Activated CD4-positive, alpha-beta memory T cell treated with anti-CD3 and anti-CD28 coated beads for 36 hours (primary cell): ENCODE measurements at places on chromosomes 5 and 9. TPM values are rescaled to one million over a fixed set of nuclear protein-coding genes. Genes with fewer than 3 reads are reported as not detected.

- no peak overlapping the region for H3K4me3 ChIP-seq
- H3K4me1 ChIP-seq: peaks cover 27% of the 10 kb centered on the region
- peaks cover 30% of the 10 kb centered on the region for H3K36me3 ChIP-seq
Measured at GRCh38 chr9:6467006-6467625, 54.1 kb downstream of the UHRF2 start.

DNA sequence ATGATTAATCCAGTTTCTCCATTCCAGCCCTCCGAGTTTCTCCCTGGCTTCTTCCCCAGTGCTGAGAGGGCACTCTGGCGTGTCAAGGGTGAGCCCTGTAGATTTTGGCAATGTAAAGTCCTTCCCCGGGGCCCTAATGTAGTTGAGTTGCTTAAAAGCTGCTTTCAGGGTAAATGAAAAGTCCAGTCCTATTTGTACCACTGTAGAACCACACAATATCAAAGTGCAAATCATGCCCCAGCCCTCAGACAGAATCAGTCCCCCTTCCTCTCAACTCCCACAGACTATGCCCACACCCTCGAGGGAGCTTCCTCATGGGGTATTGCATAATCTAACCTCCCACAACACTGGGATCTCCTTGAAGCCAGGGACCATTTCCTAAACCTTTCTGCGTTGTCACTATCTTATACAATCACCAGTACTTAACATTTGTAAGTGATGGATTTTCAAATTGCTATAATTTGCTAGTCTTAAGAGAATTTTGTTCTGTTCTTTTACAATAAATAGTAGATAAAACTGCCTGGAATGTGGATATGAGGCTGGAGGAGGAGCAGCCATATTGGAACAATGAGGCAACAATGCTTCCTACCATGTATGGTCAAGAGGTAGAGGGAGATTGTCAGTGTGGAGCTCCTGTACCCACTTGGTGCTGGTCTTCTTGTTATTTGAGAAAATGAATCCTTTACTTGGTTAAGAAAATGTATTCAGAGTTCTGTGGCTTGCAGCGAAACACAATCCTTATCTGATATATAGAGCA is 34.4 kb downstream of the ZNF366 start:
- no peak for DNase-seq
- H3K36me3 ChIP-seq: no peaks in the 10 kb centered on the region
- H3K4me1 ChIP-seq: no peaks in the 10 kb centered on the region
- H3K4me3 ChIP-seq: no peak overlapping the region
- no peak overlapping the region for H3K27ac ChIP-seq
- peaks cover 25% of the 10 kb centered on the region for H3K27me3 ChIP-seq

GRCh38 chr9:120522032-120522431 is 57.9 kb downstream of the CDK5RAP2 start:
- H3K4me1 ChIP-seq: no peaks in the 10 kb centered on the region
- H3K27me3 ChIP-seq: no peaks in the 10 kb centered on the region
- no peak for DNase-seq
- peaks cover 63% of the 10 kb centered on the region for H3K36me3 ChIP-seq
- H3K27ac ChIP-seq: no peak overlapping the region

- H3K4me3 ChIP-seq: no peak overlapping the region
- no peaks in the 10 kb centered on the region for H3K4me1 ChIP-seq
- H3K27ac ChIP-seq: no peak overlapping the region
- no peak for DNase-seq
- peaks cover 6% of the 10 kb centered on the region for H3K27me3 ChIP-seq
- peaks cover 3% of the 10 kb centered on the region for H3K36me3 ChIP-seq
Measured at GRCh38 chr9:134436911-134437310, 110.7 kb downstream of the RXRA start.

- no peaks in the 10 kb centered on the region for H3K36me3 ChIP-seq
- no peaks in the 10 kb centered on the region for H3K4me1 ChIP-seq
- H3K27me3 ChIP-seq: peaks cover 40% of the 10 kb centered on the region
Measured at GRCh38 chr5:139795074-139796001, at the start of gene PSD2. Gene PSD2, plus strand, starts transcription at chr5:139795808. Its CDS starts 13,633 bp downstream, at chr5:139809441.

DNA sequence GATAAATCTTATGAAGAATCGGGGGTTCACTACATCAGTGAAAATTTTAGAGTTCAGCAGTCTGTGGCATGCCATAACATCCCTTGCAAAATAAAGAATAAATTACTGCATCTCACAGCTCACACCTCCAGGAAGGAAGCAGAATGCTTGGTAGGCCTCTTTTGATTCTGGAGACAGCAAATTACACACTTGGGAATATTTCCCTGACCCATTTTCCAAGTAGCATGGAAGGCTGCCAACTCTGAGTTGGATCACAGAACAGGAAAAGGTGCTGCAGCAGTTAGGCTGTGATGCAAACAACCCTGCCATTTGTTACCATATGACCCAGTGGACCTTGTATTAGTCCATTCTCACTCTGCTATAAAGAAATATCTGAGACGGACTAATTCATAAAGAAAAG is 293.5 kb downstream of the ASTN2 start:
- no peaks in the 10 kb centered on the region for H3K4me1 ChIP-seq
- no peak overlapping the region for H3K4me3 ChIP-seq
- DNase-seq: no peak
- no peak overlapping the region for H3K27ac ChIP-seq

UNC13B gene
- 4.6 TPM for total RNA-seq

ZNF622 gene
- total RNA-seq: 35.9 TPM

GRCh38 chr5:113321276-113321675 is 113.5 kb downstream of the TSSK1B start:
- no peaks in the 10 kb centered on the region for H3K36me3 ChIP-seq
- H3K27me3 ChIP-seq: no peaks in the 10 kb centered on the region
- no peaks in the 10 kb centered on the region for H3K4me1 ChIP-seq
- H3K4me3 ChIP-seq: no peak overlapping the region
- no peak overlapping the region for H3K27ac ChIP-seq

- no peak overlapping the region for H3K4me3 ChIP-seq
- H3K27ac ChIP-seq: no peak overlapping the region
- no peaks in the 10 kb centered on the region for H3K36me3 ChIP-seq
- H3K4me1 ChIP-seq: peaks cover 43% of the 10 kb centered on the region
Measured at GRCh38 chr5:158852622-158853021, 247.1 kb downstream of the EBF1 start.

HRH2 gene
- 11.6 TPM for total RNA-seq

CARTPT gene
- total RNA-seq: not detected

SHOC1 gene
- total RNA-seq: not detected

- DNase-seq: no peak
- no peaks in the 10 kb centered on the region for H3K4me1 ChIP-seq
- H3K27me3 ChIP-seq: no peaks in the 10 kb centered on the region
- H3K4me3 ChIP-seq: no peak overlapping the region
Measured at GRCh38 chr5:79301046-79301712, 65.2 kb downstream of the JMY start.

DNA sequence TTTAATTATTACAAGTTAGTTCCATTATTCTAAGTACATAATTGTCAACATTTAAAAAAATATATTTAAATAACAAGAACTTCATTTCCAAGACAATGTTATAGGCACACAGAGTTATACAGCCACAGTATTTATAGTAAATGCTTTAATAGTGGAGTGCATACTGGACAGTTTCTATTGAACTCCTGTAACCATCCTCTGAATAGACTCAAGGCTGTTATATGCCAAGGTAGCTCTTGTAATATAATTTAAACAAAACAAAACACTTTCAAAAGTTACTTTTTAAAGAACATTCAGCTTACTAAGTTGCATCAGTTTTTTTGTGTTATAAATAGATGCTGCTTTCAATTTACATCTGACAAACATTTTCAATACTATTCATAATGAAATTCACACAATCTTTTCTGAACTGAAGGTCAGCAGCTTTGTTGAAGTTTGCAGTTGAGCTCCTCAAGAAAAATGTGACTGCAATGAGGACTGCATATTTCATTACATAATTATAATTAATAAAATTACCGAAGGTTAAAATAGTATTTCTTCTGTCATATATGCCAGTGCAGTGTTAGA is 549.9 kb upstream of the CYLC2 start:
- H3K4me3 ChIP-seq: no peak overlapping the region
- no peaks in the 10 kb centered on the region for H3K4me1 ChIP-seq
- DNase-seq: no peak
- H3K36me3 ChIP-seq: no peaks in the 10 kb centered on the region

CFAP90 gene
- total RNA-seq: not detected

- peaks cover 6% of the 10 kb centered on the region for H3K4me1 ChIP-seq
- peak overlapping the region; percentile 79 for H3K4me3 ChIP-seq
- DNase-seq: no peak
- H3K36me3 ChIP-seq: peaks cover 6% of the 10 kb centered on the region
Measured at GRCh38 chr5:115168829-115169486, 750 bp downstream of the TRIM36 start.

- H3K4me1 ChIP-seq: no peaks in the 10 kb centered on the region
- DNase-seq: no peak
- no peaks in the 10 kb centered on the region for H3K27me3 ChIP-seq
- no peak overlapping the region for H3K4me3 ChIP-seq
Measured at GRCh38 chr9:81096625-81097024, 592.7 kb downstream of the TLE1 start.

DNA sequence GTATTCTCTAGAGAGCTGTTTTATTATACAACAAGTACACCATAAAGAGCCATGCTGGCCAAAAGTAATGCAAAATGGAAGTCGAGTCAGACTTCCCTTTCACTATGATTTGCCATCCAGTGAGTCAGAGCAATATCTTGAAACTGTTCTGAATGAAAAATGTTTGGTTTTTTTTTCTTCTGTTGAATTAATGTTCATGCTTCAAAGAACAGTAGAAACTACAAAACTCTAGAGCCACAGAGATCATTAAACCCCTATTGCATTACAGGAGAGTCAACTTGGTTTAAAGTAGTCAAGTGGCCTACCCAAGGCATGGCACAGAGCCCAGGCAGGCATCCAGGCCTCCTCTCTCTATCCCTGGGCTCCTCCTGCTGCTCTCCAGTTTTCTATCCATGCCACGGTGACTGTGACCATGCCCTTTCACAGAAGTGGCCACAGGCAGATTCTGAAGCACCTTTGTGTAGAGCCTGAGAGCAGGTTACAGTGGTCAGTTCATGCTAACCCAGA is 358.9 kb downstream of the DEPDC1B start:
- DNase-seq: no peak
- no peak overlapping the region for H3K27ac ChIP-seq
- no peak overlapping the region for H3K4me3 ChIP-seq
- H3K27me3 ChIP-seq: no peaks in the 10 kb centered on the region
- H3K4me1 ChIP-seq: no peaks in the 10 kb centered on the region
- H3K36me3 ChIP-seq: no peaks in the 10 kb centered on the region

DNA sequence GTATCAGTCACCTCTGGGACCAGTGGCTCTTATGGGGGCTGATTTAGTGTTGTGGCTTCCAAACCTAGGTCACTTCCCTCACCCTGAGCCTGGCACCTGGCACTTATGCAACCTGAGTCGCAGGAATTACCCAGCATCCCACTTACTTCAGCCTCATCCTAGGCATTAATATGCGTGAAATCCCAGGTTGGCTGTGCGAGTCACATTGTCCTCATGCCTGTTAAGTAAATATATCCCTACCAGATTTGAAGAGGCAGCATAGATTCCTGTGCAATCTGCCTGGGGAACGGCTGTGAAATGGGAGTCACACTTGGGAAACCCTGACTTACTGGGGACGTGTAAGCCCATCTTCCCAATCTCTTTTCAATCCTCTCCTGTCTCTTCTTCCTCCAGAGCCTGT is 42.7 kb upstream of the AKNA start:
- H3K4me1 ChIP-seq: peaks cover 3% of the 10 kb centered on the region
- H3K4me3 ChIP-seq: no peak overlapping the region
- H3K36me3 ChIP-seq: no peaks in the 10 kb centered on the region
- no peaks in the 10 kb centered on the region for H3K27me3 ChIP-seq
- H3K27ac ChIP-seq: no peak overlapping the region

QSOX2 gene
- 19.4 TPM for total RNA-seq

DNA sequence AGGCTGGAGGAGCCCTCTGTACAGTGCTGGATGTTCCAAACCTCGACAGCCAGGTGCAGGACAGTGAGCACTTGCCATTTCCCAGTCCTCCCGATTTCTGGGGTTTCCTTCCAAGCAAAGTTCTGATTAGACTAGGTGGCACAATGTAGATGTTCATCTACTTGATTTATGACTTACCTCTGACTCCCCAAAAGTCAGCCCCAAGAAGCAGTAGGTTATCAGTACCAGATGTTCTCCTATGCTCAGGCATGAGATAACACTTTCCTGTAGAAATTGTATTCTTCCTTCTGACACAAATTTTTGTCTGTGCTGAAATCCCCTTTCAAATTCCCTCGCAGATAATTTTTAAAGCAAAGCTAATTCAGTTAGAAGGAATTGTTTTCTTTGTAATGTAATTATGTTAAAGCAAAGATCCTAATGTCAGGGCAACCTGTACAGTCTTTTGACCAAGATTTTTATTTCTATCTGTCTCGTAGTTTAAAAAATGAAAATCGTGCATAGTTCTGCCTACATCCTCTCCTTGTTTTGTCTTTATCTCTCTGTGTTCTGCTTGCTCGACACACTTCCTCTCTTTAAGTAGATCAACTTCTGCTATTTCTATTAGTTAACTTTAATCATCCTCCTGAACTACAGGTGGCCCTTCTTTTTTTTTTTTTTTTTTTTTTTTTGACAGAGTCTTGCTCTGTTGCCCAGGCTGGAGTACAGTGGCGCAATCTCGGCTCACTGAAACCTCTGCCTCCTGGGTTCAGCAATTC is 102.4 kb upstream of the PJA2 start:
- DNase-seq: no peak
- H3K4me1 ChIP-seq: no peaks in the 10 kb centered on the region
- no peak overlapping the region for H3K4me3 ChIP-seq

DNA sequence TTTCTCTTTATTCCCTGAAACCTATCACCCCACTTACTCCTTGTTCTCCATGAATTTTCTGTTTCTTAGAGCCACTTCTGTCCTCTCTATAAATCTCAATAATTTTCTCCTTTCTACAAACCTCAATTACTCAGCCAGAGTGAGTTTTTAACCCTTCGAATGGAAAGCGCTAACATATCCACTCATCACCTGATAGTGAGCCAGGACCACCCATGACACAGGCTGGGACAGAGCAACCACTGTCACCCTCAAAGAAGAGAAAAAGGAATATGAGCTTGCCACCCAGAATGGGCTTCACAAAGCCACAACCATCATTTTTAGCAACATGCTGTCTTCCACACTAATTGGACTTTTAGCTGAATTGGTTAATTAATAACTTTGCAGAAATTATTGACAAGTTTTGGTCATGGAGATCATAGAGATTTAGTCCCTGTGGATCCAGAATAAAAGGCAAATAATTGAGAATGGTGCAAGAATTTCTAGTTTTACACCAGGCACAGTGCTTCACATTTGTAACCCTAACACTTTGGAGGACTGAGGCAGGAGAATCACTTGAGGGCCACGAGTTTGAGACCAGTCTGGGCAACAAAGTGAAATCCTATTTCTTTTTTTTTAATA is 32.1 kb upstream of the SELENOP start:
- no peaks in the 10 kb centered on the region for H3K36me3 ChIP-seq
- H3K27me3 ChIP-seq: no peaks in the 10 kb centered on the region
- no peak overlapping the region for H3K4me3 ChIP-seq
- no peak overlapping the region for H3K27ac ChIP-seq
- no peaks in the 10 kb centered on the region for H3K4me1 ChIP-seq
- DNase-seq: no peak

C6 gene
- not detected for total RNA-seq

TMEFF1 gene
- 0.24 TPM for total RNA-seq
